Sigmoid colon (tissue), 7 donors: ENCODE measurements at places on chromosomes 4 and X. TPM values are rescaled to one million over a fixed set of nuclear protein-coding genes. Genes with fewer than 3 reads are reported as not detected.

- no peaks in the 10 kb centered on the region for H3K27me3 ChIP-seq
- H3K4me1 ChIP-seq: no peaks in the 10 kb centered on the region
- no peak overlapping the region for H3K27ac ChIP-seq
Observed at GRCh38 chr4:1651609-1652008, 32.5 kb downstream of the FAM53A start.

- no peak for DNase-seq
- H3K4me3 ChIP-seq: no peak overlapping the region
- H3K27me3 ChIP-seq: no peaks in the 10 kb centered on the region
- H3K36me3 ChIP-seq: no peaks in the 10 kb centered on the region
- H3K27ac ChIP-seq: peak overlapping the region; percentile 81
Observed at GRCh38 chrX:136125106-136125505, 22.2 kb upstream of the FHL1 start.

DNA sequence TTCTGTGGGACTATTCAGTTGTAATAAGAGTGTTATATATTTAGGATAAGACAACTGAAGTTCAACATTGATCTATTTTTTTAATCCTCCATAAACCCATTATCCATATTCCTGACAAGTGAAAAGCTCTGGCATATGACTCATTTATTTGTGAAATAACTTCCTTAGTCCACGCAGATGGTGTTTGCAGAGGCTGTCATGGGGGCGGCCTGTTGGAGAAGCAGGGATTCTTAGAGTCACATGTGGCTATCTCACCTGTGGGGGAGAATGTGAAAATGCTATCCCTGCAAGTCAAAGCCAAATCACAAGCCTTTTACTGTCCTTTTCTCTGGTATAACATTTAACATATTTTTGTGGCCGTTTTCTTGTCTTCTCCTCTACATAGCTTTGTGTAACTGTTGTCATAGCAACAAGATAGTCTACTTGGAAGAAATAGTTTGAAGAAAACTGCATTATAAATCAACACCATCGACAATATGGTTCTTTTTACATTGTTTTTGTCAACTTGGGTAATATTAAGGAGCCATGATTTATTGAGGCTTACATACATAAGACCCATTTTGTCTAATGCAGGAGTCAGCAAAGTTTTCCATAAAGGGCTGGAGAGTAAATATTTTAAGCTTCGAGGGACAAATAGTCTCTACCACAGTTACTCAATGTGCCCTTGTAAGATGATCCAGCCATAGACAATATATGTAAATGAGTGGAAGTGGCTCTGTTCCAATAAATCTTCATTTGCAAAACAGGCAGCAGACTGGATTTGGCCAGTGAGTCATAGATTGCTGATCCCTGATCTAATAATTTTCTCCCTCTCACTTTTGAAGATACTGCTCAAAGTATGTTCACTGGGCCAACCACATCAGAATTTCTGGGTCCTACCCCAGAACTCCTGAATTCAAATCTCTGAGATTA lies 395.0 kb downstream of the DTHD1 start:
- no peak for DNase-seq
- no peak overlapping the region for H3K27ac ChIP-seq
- no peak overlapping the region for H3K4me3 ChIP-seq
- no peaks in the 10 kb centered on the region for H3K27me3 ChIP-seq
- no peaks in the 10 kb centered on the region for H3K4me1 ChIP-seq
- no peaks in the 10 kb centered on the region for H3K36me3 ChIP-seq

GRCh38 chrX:154022108-154022507 lies 2.4 kb upstream of the IRAK1 start:
- no peaks in the 10 kb centered on the region for H3K27me3 ChIP-seq
- peaks cover 20% of the 10 kb centered on the region for H3K4me1 ChIP-seq
- no peak overlapping the region for H3K4me3 ChIP-seq
- no peak overlapping the region for H3K27ac ChIP-seq
- DNase-seq: no peak
- H3K36me3 ChIP-seq: no peaks in the 10 kb centered on the region

DNA sequence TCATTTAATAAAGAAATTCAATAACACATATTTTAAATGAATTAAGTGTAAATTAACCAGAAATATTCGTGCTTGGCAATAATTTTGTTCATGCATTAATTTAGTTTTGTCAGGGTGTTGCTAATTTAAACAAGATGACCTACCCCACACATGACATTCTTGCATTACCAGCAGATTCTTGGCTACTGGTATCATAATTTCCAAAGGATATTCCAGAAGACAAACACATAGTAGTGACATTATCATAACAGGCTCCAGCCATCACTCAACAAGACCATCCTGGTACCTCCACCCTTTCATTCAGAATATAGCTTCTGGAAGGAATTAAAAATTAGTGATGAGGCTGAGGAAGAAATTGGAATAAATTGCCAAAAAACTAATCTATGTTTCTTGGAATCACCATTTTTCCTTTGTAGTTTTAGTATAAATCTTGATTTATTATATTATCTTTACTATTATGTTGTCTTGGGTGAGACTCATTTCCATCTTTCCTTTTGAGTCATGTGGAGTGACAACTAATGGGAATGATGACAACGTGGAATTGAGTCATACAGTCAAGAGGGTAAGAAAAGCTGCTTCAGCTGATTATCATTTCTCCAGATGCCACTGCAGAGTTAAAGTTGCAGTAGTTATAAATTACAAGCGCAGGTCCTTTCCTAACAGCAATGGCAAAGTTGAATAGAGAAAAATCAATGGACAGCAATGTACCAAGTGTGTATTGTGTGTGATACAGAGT lies 30.9 kb upstream of the HHIP start:
- no peaks in the 10 kb centered on the region for H3K4me1 ChIP-seq
- H3K4me3 ChIP-seq: no peak overlapping the region
- no peaks in the 10 kb centered on the region for H3K36me3 ChIP-seq
- no peak for DNase-seq
- no peaks in the 10 kb centered on the region for H3K27me3 ChIP-seq
- no peak overlapping the region for H3K27ac ChIP-seq

SH3RF1 gene
- 9.1 TPM for total RNA-seq

UGT2B11 gene
- total RNA-seq: 0.49 TPM

FABP2 gene
- total RNA-seq: not detected
